ENCODE measurements at places on chromosomes 1 and 21. TPM values are rescaled to one million over a fixed set of nuclear protein-coding genes. Genes with fewer than 3 reads are reported as not detected.

Gene BACE2
- total RNA-seq: 61.8 TPM

Gene OPTC
- total RNA-seq: not detected

Gene ALX3
- not detected for total RNA-seq

Gene TNFRSF8
- total RNA-seq: not detected

Gene TLR5
- 0.14 TPM for total RNA-seq

Gene SPRR2F
- not detected for total RNA-seq

Gene NTNG1
- 2.2 TPM for total RNA-seq

Gene SPRR4
- total RNA-seq: not detected

Measured in smooth muscle cell of the umbilical artery (primary cell).